ENCODE measurements at places on chromosomes 7 and 10. TPM values are rescaled to one million over a fixed set of nuclear protein-coding genes. Genes with fewer than 3 reads are reported as not detected.
A peak's percentile ranks its signal among the peaks of the same experiment; 100 is the strongest.

DNA sequence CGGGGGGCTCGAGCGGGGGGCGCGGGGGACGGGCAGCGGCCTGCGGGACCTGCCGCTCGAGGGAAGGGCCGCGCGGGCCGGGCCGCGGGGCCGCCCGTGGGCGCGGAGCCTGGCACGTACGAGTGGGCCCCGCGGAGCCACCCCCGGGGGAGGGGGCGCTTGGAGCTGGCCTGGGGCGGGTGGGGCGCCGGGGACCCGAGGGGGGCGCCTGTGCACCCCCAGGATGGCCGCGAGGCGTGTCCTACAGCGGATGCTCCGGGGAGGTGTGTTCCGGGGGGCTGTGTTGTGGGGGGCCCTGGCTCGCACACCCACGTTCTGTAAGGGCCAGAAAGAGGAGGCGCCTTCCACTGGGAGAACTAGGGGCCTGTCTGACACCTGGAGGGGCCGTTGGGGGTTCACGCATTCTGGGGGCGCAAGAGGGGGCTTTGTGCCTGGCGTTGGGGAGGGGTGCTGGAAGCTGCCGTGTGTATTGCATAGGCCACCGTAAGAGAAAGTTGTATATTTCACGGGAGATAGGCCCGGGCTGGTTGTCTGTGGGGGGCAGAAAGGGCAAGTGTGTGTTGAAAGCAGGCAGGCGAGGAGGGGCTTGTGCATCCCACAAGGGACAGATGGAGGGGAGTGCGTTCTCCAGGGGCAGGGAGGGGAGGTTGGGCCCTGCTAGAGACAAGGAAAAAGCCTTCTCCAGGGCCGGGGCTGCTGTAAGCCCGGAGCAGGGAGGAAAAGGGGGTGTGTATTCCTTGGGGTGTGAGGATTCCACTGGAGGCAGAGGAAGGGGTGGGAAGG, 663 bp downstream of the VPS37D start:
- no peak for DNase-seq

- DNase-seq: peak; percentile 10
Observed at GRCh38 chr7:90312745-90313144, 8.4 kb downstream of the FAM237B start.

PTF1A gene
- not detected for total RNA-seq

TLX1 gene
- total RNA-seq: not detected

- DNase-seq: no peak
Observed at GRCh38 chr7:46396481-46396880, 475.4 kb upstream of the IGFBP3 start.

TEX36 gene
- 0.10 TPM for total RNA-seq

GRCh38 chr7:71612911-71613310, 481.0 kb downstream of the GALNT17 start:
- DNase-seq: no peak

GRCh38 chr10:112884179-112884504, 65.9 kb upstream of the TCF7L2 start:
- DNase-seq: no peak

DNA sequence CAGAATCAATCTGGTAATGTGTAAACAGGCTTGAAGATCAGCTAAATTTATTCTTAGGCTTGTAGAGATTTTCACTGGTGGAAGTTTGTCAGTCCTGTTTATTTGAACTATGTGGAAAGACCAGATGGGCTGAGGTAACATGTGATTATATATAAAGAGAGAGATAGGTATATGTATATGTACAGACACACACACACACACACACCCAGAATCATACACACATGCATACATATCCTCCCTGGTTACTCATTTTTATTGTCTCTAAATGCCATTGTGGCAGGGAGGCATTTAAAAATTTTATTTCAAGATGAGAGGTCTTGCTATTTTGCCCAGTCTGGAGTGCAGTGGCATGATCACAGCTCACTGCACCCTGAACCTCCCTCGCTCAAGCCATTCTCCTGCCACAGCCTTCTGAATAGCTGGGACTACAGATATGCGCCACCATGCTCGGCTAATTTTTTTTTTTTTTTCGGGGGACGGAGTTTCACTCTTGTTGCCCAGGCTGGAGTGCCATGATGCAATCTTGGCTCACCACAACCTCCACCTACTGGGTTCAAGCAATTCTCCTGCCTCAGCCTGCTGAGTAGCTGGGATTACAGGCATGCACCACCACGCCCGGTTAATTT, 78.1 kb upstream of the CYTH3 start:
- no peak for DNase-seq
